Activated gamma-delta T cell treated with anti-CD3 and anti-CD28 coated beads, Interleukin-2, amount 50 U/mL, for 16 hours (primary cell): ENCODE measurements at places on chromosomes 5 and 9.

DNA sequence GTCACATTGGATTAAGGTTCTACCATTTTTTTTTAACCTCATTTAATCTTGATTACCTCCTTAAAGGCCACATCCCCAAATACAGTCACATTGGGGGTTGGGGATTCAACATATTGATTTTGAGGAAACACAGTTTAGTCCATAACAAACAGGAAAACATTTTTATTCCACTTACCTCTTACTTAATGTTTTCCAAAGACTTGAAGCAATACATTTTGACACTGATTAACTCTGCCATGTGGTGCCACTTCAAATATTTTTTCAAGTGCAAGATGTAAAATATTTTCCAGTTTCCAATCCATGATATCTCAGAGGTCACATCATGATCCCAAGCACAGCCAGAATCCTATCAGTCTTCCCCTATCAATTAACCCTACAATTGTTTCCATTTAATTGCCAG, 548.0 kb downstream of the CSNK1G3 start:
- DNase-seq, result no peak

DNA sequence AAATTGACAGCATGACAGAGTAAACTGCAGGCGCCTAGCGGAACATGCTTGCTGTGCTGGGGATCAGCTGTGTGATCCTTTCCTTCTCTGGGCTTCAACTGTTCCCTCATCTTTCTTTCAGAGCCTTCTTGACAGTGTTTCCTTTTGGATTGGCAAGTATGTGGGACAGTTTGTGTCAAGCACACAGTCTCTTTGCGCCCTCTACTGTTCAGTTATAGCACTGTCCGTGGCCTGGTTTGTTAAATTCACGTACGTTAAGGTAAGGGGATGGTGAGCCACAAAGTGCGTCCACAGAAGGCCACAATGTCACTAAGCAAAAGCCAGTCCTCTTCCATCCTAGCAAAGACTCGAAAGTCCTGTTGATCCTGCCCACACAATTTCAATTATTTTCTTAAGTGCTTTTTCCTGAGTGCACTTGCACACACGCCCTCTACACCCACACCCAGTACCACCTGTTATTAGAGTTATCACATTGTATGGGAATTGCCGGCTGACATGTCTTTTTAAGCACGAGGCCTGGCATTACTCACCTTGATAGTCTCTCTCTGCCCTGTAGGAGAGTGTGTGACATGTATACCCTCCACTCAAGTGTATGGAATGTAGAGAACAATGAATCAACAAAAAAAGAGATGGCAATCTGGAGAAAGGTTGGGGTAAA, 22.5 kb upstream of the PTPN3 start:
- no peak for DNase-seq

GRCh38 chr5:160133071-160133917, 14.0 kb upstream of the PWWP2A start:
- no peak for DNase-seq

DNA sequence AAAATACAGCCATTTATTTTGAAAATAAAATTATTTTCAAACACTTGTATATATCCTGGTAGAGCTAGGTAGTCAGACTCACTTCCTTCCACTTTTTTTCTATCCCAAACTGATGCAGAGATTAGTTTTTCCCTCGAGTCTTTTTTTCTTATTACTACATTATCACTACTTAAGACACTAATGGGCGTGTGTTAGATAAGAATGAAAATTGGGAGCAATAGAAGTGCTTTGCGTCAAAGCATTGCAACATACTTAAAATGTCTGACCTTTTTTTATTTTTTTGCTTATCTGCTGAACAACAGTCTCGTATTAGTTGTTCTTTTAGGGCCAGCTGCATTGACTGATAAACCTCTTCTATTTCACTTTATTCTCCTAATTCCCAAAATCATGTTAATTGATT, 1278.7 kb downstream of the CDH12 start:
- DNase-seq, result no peak

GRCh38 chr9:15249042-15249818, 57.8 kb downstream of the TTC39B start:
- no peak for DNase-seq

- DNase-seq, result no peak
Observed at GRCh38 chr9:5633243-5633642, 4.3 kb downstream of the RIC1 start.

DNA sequence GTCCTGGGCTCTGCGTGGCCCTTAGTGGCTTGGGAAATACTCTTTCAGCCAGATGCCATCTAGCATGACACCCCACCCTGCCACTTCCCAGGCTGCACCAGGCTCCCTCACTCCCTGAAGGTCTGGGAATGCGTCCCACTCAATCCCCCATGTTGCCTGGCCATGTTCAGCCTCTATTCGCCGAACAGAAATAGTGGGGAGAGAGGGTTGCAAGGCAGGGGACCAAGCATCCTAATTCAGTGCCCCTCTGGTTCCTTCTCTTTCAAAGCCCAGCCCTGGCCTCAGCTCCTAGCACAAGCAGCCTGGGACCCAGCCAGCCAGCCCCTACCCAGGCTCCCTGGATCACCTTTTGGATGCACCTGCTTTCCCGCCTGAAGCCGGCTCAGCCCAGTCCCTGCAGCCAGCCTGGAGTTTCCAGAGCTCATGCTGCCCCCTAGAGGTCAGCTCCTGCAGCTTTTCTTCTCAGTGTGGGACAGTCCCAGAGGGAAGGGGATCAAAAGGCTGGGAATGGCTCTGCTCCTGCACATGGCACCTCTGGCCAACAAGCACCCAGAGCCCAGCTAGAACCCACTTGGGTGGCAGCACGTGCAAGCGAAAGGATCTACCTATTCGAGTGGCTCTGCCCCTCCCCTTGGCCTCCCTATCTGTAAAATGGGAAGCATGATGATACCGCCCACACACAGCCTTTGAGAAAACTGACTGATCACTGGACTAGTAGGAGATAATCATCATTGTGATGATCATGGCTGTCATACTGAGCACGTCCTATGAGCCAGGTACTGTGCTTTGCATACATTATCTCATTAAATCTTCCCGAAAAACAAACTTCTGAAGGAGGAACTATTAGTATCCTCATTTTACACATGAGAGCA, 48.7 kb upstream of the C5orf58 start:
- DNase-seq, result peak; percentile 19

DNA sequence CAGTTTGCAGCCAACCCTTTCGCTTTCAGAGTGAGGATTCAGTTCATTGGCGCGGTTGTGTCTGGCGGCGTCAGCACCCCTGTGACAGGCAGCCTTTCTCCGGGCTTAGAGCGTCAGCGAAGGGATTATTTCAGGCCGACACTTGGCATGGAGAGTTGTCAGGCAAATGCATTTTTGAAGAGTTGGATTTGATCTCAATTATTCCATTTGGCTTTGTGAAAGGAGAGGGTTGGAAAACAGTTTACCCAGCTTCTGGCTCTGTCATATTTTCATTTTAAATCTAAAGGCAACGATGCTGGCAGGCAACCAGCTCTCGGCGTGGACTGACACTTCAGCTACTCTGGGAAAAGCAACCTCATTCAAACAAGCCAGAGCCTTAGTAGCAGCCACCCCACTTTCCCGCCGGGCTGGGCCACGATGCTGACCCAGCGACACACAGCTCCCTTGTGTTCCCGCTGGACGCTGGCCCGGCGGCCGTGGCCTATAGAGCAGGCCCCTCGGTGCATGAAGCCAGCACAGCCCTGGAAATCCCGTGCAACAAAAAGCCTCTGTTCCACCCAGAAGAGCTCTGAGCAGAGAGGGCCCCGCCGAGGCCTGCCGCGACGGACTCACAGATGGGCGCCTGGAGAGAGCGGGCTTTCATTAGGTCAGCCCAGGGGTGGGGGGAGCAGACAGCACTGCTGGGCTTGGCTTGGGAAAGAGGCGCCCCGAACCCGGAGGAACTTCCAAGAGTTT, 28.9 kb upstream of the LPCAT1 start:
- no peak for DNase-seq

DNA sequence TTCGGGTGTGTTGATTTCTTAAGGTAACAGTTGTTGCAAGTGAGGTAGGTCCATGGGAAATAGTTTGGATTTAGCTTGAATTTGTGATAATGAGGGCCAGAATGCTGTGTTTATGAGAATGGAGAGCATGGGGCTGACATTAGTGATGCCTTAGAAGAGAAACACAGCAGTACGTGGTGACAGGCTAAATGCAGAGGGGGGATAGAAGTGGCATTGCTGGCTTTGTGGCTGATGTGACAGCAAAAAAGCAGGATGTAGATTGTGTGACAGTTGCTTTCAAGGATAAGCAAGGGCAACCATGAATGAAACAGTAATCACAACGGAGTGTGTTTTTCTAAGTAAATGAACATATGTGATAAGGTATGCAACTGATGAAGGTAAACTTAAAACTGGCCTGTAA, 103.4 kb upstream of the SGCD start:
- DNase-seq, result no peak

DNA sequence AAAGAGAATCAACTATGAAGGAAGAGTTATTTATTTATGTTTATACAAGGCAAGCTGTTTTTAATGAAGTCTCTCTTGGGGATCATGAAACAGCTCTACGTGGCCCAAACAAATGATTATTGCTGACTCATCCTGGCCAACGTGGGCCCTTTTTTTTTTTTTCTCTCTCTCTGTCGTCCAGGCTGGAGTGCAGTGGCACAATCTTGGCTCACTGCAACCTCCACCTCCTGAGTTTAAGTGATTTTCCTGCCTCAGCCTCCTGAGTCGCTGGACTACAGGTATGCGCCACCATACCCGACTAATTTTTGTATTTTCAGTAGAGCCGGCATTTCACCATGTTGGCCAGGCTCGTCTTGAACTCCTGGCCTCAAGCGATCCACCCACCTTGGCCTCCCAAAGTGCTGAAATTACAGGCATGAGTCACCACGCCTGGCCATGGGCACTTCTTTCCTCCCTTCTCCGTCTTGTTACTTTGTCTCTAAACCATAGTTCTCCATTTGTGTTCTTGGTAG, 98.3 kb downstream of the BASP1 start:
- DNase-seq, result no peak

GRCh38 chr5:128477944-128478343, 60.1 kb downstream of the FBN2 start:
- DNase-seq, result no peak

- DNase-seq, result no peak
Observed at GRCh38 chr5:124888050-124888506, 141.6 kb upstream of the ZNF608 start.

- no peak for DNase-seq
Observed at GRCh38 chr9:7125231-7125630, 367.5 kb downstream of the KDM4C start.

- no peak for DNase-seq
Observed at GRCh38 chr9:112850840-112851239, 39.8 kb downstream of the SLC46A2 start.

DNA sequence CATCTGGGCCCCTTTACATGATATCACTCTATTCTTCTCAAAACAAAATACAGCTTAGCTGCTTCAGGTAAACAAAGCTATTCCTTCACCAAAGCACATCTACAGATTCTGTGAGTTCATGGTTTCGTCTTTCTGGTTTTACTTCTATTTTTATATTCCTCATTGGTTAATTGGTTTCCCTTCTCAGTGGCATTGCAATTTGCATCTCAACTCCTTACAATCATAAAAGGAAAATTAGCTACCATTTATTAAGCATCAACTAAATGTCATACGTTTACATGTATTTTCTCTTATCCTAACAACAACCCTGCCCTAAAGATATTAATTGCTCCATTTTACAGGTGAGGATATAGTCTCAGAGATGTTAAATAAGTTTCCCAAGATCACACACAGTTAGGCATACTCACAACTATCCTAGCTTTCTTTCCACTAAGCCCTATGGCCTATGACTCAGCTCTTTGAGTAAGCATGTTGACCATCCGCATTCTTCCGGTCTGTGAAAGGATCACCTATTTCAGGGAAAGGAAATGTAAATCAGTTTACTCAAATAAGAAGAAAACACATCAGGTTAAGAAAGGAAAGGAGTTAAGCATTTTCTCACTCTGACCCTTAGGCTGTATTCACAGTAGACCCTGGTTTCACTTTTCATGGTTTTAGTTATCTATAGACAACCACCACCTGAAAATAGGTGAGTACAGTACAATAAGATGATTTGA, 146.1 kb downstream of the CAAP1 start:
- no peak for DNase-seq

GRCh38 chr5:179759581-179760551, 27.2 kb downstream of the MAML1 start:
- DNase-seq, result no peak

DNA sequence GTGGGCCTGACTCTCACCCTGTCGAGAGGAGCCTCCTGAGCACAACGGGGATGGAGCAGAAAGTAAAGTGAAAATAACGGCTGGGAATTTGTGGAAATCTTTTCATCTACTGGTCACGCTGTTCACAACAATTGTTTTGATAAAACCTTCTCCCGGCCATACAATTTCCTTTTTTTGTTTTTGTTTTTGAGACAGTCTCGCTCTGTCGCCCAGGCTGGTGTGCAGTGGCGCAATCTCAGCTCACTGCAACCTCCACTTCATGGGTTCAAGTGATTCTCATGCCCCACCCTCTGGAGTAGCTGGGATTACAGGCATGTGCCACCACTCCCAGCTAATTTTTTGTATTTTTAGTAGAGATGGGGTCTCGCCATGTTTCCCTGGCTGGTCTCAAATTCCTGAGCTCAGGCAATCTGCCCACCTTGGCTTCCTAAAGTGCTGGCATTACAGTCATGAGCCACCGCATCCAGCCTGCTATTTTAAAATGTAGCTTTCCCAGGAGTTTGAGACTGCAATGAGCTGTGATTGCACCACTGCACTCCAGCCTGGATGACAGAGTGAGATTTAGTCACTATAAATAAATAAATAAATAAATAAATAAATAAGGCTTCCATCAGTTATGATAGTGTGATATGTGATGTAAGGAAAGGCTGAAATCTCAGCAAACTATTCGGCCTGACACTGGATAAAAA, 73.5 kb upstream of the PTGER4 start:
- DNase-seq, result no peak

DNA sequence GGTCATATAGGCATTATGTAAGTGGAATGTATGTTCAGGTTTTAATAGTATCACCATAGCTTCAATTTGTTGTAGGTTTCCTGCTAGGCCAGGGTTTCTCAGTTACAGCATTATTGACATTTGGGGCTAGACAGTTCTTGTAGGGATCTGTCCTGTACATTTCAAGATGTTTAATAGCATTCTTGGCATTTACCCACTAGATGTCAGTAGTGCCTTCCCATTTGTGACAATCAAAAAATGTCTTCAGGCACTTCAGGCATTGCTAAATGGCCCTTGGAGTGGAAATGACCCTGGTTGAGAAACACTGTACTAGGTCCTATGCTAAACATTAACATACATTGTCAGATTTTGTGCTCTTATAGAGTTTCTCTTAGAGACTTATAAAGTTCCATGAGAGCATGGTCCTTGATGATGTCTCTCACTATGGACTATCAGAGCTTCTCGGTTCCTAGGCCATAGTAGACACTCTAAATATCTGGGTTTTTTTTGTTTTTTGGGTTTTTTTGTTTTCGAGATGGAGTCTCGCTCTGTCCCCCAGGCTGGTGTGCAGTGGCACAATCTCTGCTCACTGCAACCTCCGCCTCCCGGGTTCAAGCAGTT, 1.4 kb downstream of the KIF20A start:
- no peak for DNase-seq

GRCh38 chr9:68851657-68852056, 146.6 kb downstream of the PIP5K1B start:
- DNase-seq, result no peak
